ENCODE measurements at places on chromosomes 3 and 15.

DNA sequence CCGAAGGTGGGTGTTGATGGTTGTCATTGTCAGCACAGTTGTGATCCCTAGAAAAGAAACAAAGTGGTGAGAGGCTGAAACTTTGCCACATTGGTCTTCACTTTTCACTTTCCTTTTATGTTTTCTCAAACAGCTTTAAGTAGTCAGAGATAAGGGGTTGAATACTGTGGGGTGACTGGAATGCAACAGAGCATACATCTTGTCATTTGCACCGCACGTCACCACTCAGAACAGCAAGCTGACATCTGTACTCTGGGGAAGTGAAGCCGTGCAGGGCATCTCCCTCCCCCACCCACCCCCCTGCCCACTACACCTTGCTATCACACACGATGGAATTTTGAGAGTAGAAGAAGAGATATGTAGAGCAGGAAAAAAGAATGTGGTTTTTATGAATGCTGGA is 211.7 kb downstream of the GABRB3 start:
- DNase-seq = no peak

GRCh38 chr3:143158014-143158988 is 38.7 kb downstream of the CHST2 start:
- DNase-seq = no peak

- DNase-seq = no peak
These were observed 117.7 kb upstream of the FOXB1 start for GRCh38 chr15:59886441-59886840.

DNA sequence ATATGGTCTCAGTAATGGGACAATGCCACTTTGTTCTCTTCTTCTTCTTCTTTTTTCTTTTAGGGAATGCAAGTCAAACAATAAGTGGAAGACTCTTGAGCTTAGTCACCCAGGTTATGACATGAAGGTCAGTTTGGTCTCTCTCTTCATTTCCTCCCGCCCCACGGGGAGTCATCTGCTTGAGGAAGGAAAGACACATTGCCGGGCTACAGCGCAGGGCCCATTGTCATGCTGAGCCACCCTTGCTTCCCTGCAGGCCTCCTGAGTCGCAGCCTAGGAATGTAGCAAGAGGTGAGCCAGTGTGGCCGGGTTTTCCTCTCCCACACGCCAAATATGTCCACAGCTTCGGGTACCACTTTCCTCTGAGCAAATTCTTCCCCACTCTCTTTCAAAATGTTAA is 47.6 kb downstream of the RAP2B start:
- no peak for DNase-seq

GRCh38 chr3:56823421-56823926 is 21.7 kb upstream of the ARHGEF3 start:
- DNase-seq = no peak

- no peak for DNase-seq
These were observed 67.5 kb downstream of the TFG start for GRCh38 chr3:100776746-100777145.
